DMS 273 treated with DMSO at 0.1 percent for 48 hours (cell line): ENCODE measurements at places on chromosomes 1 and 21.

DNA sequence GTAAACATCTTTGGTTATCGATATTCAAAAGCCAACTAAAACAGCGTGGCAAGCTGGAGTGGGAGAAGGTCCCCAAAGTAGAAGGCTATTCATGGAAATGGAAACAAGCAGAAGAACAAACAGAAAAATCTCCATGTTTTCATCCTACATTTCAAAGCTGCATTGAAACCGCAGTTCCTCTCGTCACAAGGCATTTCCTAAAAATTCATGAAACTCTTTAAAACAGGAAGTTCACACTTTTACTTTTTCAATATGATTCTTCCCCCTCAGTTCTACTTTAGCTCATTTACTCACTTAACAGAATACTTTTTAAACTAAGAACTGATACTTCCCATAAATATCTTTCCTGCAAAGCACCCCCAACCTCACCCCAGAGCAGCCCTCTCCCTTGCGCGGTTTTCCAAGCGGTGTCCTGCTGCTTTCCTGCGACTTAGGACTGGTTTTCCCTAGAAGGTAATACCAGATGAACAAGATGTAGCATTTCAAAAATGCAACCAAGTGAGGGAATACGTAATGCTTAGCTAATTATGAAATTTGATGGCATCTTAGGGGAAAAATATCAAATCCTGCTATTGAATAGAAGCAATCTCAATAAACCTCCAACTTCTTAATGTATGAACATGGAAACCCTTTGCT, 228.3 kb upstream of the PKN2 start:
- DNase-seq, result no peak

DNA sequence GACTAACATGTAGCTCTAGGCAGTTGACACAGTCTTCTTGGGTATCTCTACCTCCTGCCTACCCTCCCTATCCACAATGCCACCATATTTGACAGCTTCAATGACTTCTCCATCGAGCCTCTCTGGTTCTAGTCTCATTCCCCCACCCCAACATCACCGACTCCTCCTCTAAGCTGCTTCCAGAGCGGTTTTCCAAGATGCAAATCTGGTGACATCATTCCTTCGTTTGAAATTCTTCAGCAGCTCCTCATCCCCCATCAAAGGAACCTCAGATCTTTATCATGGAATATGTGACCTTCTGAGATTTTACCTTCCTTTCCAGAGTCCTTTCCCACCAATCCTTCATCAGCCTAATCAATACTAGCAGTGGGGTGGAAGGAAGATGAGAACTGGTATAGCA, 352.4 kb upstream of the RUNX1 start:
- no peak for DNase-seq

DNA sequence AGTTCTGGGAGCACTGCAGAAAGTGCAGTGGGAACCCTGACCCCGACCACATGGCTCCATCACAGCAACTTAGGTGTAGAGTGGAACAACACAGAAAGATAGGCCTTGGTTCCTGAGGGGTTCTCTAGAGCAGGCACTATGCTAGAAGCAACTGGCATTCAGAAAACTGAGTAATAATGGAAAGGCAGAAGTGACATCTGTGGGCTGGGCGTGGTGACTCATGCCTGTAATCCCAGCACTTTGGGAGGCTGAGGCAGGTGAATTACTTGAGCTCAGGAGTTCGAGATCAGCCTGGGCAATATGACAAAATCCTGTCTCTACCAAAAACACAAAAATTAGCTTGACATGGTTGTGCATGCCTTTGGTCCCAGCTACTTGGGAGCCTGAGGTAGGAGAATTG, 5.3 kb downstream of the MRPS15 start:
- DNase-seq, result no peak

DNA sequence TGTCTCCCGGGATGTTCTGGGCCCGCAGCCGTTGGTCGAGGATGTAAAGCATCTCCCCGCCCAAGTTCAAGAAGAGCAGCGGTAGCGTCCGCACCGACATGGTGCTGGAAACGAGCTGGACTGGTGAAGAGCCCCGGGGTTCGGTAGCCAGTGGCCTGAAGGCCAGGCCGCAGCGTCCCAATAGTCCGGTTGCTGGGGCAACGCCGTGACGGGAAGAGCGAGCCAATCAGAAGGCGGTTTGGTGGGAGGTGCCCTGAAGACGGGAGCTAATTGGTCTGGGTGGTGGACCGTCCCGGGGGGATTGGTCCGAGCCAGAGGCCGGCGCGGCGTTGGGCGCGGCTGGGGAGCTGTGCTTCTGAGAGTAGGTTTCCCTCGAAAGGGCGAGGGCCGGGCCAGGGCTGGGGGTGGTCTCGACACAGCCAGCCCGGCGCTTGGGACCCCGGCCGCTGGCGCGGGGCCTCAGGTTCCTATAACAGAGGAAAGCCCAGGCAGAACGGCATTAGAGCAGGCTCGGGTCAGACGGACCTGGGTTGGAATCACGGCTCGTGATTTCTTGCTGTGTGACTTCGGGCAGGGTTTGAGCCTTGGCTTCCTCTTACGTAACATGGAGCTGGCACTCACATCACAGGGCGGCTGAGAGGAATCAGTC, at the start of gene OSCP1:
Gene OSCP1, minus strand, starts transcription at position 182 of the 649 bp plus-strand sequence. Its CDS starts 82 bp downstream, at position 100.
- peak; percentile 86 for DNase-seq

GRCh38 chr1:51217101-51217500, 19.0 kb upstream of the RNF11 start:
- DNase-seq, result no peak

- DNase-seq, result no peak
Observed at GRCh38 chr1:64163970-64164369, 39.5 kb upstream of the UBE2U start.

GRCh38 chr1:200260597-200261335, 149.1 kb downstream of the ZNF281 start:
- no peak for DNase-seq
